A549 treated with GW870086 at 1 μM for 4 hours (cell line): ENCODE measurements at places on chromosomes 5 and 9. TPM values are rescaled to one million over a fixed set of nuclear protein-coding genes. Genes with fewer than 3 reads are reported as not detected.

NOXA1 gene
- total RNA-seq = 0.91 to 2.0 TPM (median 1.3 TPM) in 5 replicates

RASGRF2 gene
- total RNA-seq = 1.3 to 1.6 TPM (median 1.3 TPM) in 5 replicates

GRXCR2 gene
- total RNA-seq = not detected in 5 replicates

IFNA2 gene
- not detected in 5 replicates for total RNA-seq

GPSM1 gene
- 8.8 to 14.0 TPM (median 12.7 TPM) in 5 replicates for total RNA-seq

LHX2 gene
- total RNA-seq = 2.8 to 5.3 TPM (median 3.9 TPM) in 5 replicates

SLC36A2 gene
- not detected in 5 replicates for total RNA-seq

FCHSD1 gene
- 5.1 to 12.0 TPM (median 10.8 TPM) in 5 replicates for total RNA-seq

CCL28 gene
- 0.07 to 0.23 TPM (median 0.13 TPM) in 5 replicates for total RNA-seq

GALNT12 gene
- total RNA-seq = 2.4 to 4.5 TPM (median 4.1 TPM) in 5 replicates

LCN6 gene
- not detected in 5 replicates for total RNA-seq

NUTM2F gene
- total RNA-seq = not detected in 5 replicates

MARCOL gene
- not detected in 5 replicates for total RNA-seq

LCN10 gene
- total RNA-seq = not detected in 5 replicates

IFNK gene
- total RNA-seq = not detected in 5 replicates

CTSV gene
- 11.9 to 13.8 TPM (median 13.4 TPM) in 5 replicates for total RNA-seq

FOXD1 gene
- total RNA-seq = 14.7 to 22.1 TPM (median 19.3 TPM) in 5 replicates

ANKRD20A1 gene
- total RNA-seq = 0.51 to 1.5 TPM (median 1.1 TPM) in 5 replicates

CETN3 gene
- total RNA-seq = 20.1 to 29.3 TPM (median 24.1 TPM) in 5 replicates

EGFLAM gene
- total RNA-seq = 0.11 to 0.51 TPM (median 0.17 TPM) in 5 replicates

MAP1B gene
- 28.3 to 49.1 TPM (median 40.5 TPM) in 5 replicates for total RNA-seq

CDC20B gene
- total RNA-seq = 0.09 to 0.21 TPM (median 0.10 TPM) in 4 of 5 replicates, not detected in the other

REEP2 gene
- total RNA-seq = 6.1 to 7.7 TPM (median 6.9 TPM) in 5 replicates

PSIP1 gene
- total RNA-seq = 44.9 to 61.0 TPM (median 55.9 TPM) in 5 replicates

SHLD3 gene
- 1.6 to 3.2 TPM (median 2.2 TPM) in 5 replicates for total RNA-seq

PFN3 gene
- total RNA-seq = not detected in 5 replicates

UBE2QL1 gene
- total RNA-seq = 0.11 to 0.23 TPM (median 0.20 TPM) in 5 replicates

GFPT2 gene
- total RNA-seq = 74.4 to 96.5 TPM (median 84.9 TPM) in 5 replicates
